ENCODE measurements at places on chromosomes 1 and 21.

- DNase-seq: no peak
These were observed 1.2 kb downstream of the OLIG1 start for GRCh38 chr21:33070998-33071769.

DNA sequence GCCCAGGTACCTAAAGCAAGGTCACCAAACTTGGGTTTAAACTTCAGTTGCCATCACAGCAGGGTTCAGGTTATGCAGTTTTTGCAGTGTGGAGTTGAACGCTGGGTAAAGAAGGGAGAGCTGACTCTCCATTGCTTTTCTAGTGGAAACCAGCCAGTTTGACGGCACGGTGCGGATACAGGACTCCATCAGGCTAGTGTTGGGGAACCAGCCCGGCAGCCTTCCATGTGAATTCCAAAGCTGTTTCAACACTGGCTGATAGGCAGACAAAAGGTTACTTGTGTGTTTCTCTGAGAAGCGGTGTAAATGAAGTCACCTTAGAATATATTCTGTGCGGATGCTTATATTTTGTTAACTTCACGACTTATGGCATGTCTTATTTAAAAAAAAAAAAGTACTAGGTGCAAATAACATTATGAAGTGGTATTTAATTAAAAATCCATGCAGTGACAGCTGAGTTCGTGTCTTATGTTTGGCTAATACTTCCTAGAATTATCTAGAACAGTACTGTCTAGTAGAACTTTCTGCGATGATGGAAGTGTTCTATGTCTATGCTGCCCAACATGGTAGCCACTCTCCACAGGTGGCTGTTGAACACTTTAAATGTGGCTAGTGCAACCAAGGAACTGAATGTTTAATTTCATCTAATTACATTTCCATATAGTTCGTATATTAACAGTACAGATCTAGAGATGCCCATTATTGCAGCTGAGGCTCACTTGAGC is 29.9 kb upstream of the RCAN3 start:
- DNase-seq: no peak

DNA sequence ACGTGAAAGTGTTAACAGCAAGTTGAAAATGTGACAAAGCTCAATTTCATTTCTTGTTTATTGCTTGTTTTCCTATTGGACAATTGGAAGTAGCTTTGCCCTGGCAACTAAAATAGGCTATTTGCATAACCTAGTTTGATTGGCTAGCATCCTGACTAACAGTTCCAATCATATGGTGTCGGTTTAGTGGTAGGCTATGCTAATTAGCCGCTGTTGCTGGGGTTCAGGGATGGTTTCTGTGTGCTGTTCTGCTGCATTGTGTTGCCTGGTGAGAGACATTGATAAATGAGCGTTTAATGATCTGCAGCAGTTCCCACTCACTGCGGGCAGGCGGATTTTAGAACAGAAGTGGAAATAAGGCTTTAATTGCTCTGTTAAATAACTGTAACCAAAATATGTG is 68.5 kb downstream of the DYRK1A start:
- no peak for DNase-seq

DNA sequence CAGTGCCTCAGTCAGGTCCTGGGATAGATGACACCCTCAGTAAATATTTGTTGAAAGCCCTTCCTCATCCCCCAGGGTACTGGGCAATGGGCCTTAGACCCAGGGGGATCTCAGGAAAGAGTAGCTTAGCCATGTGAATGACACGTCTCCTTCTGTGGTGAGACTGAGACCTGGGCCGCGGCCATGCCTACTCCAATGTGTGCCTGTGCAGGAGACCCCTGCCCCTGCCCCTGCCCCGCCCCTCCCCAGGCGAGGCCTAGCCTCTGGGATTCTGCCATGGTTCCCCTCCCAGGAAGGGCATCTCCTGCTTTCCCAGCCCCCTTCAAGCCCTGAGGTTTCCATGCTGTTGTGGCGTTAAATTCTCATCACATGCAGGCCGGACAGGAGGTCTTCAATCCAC is 7.1 kb downstream of the MYOM3 start:
- DNase-seq: no peak

DNA sequence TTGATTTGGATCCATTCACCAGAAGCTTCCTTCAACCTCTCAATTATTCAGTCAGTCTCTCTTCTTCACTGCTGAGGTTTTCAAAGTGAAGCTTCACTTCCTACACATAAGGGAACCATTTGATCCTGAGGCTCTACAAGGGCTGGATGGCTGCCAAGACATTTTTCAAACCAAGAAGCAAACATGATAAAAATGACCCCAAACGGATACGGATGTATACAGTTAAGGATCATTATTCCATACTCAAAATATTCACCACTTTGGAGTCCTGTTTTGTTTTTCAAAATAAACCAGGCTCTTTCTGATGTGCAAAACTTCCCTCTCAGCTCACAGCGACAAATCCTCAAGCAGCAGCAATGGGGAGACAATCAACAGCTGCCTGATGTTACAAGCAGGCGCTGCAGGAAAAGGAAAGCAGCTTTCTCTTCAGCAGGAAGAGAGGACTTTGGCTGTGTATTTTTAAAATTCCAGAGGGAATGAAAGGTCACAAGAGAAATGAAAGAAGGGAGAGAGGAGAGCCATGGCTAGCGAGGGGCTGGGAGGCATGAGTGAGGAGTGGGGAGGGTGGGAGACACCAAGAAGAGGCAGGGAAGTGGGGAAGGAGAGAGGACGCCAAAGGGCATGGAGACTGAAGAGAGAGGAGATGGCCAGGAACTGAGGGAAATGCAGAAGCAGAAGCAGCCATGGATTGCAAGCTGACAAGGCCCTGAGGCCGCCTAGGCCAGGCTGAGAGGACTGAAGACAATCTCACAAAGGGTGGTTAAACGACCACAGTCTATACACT is 145.4 kb downstream of the SLC45A1 start:
- DNase-seq: no peak

DNA sequence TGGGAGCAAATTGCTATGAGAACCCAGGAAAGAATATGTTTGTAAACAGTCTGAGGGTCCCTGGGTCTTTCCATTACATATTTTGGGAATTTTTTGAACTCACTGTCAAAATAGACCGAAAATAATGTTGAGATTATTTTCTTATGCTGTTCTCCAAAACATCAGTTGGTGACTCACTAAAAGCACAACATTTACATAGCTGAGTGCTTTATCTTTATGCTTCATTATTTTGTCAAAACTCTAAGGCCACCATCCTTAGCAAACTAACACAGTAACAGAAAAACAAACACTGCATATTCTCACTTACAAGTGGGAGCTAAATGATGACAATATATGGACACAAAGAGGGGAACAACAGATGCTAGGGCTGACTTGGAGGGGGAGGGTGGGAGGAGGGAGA is 459.3 kb downstream of the ADGRL2 start:
- DNase-seq: no peak

DNA sequence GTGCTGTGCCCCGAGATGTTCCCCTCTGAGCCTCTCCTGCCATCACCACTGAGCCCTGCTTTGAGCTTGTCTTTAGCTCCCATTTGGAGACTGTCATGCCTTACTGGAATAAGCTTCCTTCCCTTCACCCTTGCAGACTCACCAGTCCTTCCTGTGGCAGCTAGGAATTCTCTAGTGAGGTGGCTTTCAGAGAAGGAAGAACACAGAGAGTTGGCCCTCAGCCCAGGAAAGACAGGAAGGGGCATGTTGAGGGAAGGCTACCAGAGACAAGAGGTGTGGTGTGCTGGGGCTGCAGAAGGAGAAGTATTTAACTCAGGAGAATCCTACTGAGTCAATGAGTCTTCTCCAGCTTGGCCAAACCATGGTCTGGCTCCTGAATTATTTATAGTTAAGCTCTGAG is 76.3 kb downstream of the UCK2 start:
- DNase-seq: no peak

GRCh38 chr1:226432586-226433340 is 24.9 kb upstream of the PARP1 start:
- DNase-seq: no peak

- no peak for DNase-seq
These were observed 109.8 kb downstream of the PLPPR4 start for GRCh38 chr1:99374109-99374508.
